ENCODE measurements at places on chromosomes 7 and 10. TPM values are rescaled to one million over a fixed set of nuclear protein-coding genes. Genes with fewer than 3 reads are reported as not detected.

SIRT1 gene
- polyA plus RNA-seq = 14.8 TPM

MAGI2 gene
- 7.2 TPM for polyA plus RNA-seq

NPFFR1 gene
- 0.02 TPM for polyA plus RNA-seq

- no peak for DNase-seq
- H3K4me3 ChIP-seq = no peak overlapping the region
- H3K4me1 ChIP-seq = no peaks in the 10 kb centered on the region
- H3K27ac ChIP-seq = no peak overlapping the region
- no peaks in the 10 kb centered on the region for H3K36me3 ChIP-seq
These were observed 88.0 kb downstream of the NEURL1 start for GRCh38 chr10:103581499-103581898.

DNA sequence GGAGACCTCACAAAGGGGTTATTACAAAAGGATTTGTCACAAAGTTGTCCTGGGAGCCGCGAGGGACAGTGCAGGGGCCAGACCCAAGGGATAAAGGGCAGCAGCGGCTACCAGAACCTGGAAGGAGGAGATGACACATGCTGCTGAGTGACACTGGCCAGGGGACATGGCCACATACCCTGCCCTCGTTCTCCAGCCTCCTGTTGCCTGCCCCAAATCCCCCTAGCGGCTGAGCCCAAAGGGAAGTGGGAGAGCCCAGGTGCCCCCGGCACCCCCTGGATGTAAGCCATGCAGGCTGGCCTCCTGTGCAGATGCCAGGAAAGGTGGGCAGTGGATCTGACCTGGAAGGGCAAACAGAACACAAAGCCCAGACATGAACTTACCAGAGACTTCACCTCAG, 42.7 kb downstream of the C10orf143 start:
- H3K27me3 ChIP-seq = no peaks in the 10 kb centered on the region
- no peak overlapping the region for H3K27ac ChIP-seq
- H3K4me3 ChIP-seq = no peak overlapping the region
- no peaks in the 10 kb centered on the region for H3K4me1 ChIP-seq
- DNase-seq = no peak

DNA sequence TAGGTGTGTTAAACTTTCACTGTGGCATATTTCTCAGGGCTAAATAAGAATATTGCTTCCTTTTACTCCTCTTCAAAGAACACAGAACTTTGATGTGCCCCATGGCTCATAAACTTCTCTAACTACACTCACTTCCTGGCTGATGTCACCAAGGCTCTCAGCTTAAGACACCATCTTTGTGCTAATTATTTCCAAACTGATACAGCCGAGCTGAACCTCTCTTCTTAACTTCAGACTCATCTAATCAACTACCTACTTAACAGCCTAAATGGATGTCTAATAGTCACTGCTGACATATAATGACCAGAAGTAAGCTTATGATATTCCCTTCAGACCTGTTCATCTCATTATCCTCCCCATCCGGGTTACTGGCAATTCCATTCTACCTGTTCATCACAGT, 3.6 kb downstream of the C10orf67 start:
- peaks cover 8% of the 10 kb centered on the region for H3K4me1 ChIP-seq
- H3K27me3 ChIP-seq = no peaks in the 10 kb centered on the region
- no peak overlapping the region for H3K27ac ChIP-seq
- no peak overlapping the region for H3K4me3 ChIP-seq

DNA sequence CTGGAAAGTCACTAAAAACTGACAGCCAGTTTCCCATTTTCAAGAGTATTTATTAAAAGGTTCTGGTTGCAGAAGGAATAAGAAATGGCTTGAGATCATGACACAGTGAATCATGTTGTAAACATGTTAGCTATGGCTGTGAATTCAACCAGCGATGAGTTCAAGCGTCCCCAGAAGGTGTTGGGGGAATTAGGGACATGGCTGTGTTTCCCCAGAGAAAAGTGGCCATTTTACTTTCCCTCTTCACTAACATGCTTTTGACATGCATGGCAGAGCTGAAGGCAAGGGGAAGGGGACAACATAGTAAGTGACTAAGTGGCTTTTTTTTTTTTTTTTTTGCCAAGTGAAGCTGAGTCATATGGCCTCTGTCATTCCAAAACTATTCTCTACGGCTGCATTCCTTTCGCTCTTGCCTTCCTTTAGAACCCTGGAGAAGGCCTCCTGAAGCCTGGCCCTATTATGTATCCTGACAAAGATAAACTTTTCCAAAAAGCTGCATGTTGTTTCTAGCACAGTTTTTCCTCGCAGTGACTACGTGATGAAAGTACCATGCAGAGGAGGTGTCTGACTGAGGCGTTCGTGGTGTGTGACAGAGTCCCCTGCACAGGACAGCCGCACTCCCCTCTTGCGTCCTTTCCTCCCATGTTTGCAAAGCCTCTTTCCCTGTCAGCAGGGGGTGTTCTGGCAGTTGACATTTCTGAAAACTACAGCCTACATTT, 46.9 kb downstream of the EGFR start:
- no peaks in the 10 kb centered on the region for H3K27me3 ChIP-seq
- DNase-seq = peak; percentile 63
- H3K4me1 ChIP-seq = peaks cover 28% of the 10 kb centered on the region

All from adrenal gland (tissue), 19 donors.